ENCODE measurements at places on chromosomes 1 and 21.
A peak's percentile ranks its signal among the peaks of the same experiment; 100 is the strongest.

DNA sequence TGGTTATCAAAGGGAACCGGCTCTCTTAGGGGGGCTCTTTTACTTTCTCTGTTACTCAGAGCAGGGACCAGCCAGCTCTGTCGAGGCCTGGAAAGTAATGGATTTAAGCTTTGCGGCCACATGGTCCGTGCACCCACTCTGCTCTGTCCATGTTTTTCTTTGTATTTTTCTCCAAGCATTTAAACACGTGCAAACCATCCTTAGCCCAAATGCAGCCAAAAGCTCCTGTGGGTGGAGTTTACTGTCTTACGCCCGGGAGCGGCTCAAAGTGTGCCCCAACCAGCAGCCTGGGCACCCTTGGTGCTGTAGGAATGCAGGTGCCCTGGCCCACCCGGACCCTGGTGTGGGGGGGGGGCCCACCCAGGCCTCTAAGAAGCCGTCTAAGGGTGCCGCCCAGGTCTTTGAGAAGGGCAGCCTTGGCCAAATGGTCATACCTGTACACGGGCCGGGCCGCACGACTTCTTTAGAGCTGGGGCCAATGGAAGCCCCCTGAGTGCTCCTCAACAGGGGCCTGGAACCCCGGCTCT is 29.2 kb upstream of the POFUT2 start:
- DNase-seq, result no peak

DNA sequence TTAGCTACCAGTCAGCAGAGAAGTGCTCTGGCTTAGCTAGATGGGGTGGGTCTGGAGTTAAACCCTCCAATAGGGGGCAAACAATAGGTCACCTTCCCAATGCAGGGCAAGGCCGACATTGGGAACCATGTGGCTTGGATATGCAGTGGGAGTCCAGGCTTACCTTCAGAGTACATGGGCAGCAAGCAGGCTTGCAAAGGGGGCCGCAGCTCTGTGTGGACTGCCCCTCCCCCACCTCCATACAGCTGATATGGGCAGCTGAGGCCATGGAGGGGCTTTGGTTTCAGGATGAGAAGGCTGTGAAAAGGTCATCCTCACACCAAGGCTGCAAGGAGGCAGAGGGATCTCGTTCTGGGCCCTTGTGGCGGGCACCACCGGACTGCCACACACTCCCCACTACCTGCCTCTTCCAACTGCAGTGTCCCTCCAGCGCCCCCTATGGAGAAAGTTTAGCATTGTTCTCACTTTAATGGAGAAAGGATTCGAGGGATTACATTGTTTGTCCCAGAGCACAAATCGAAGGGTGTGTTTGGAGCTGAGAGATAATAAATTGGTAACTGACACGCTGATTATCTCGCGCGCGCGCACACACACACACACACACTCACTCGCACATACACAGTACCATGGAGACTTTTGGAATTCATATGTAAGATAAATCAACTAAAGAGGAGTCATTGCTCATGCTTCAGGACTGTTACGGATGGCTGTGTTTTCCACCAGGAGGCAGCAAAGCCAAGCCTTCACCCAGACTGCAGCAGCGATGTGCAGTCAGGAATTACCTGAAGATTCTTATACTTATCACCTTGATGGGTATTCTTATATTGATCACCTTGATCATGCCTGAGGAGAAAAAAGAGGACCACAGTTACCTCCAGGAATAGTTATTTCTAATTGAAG is 7.0 kb upstream of the SMCP start:
- DNase-seq, result peak; percentile 50

DNA sequence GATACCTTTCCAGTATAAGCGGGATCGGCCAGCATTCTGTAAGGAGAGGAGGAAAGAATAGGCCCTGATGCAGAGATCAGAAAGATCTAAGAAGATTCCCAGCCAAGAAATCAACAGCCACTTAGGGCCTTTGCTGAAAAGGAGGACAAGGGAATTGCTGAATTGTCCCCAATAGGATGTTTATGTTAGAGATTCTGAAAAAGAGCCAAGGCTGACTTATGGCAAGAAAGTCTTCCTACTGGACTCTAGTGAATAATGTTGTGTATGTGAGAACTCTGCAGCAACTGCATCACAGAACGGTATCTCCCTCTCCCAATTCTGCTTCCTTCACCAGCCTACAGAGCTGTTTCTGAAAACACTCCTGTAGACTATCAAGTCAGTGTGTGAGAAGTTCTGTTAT is 298.0 kb upstream of the CXADR start:
- no peak for DNase-seq

- peak; percentile 22 for DNase-seq
Observed at GRCh38 chr1:229856009-229856650, 210.9 kb upstream of the GALNT2 start.

DNA sequence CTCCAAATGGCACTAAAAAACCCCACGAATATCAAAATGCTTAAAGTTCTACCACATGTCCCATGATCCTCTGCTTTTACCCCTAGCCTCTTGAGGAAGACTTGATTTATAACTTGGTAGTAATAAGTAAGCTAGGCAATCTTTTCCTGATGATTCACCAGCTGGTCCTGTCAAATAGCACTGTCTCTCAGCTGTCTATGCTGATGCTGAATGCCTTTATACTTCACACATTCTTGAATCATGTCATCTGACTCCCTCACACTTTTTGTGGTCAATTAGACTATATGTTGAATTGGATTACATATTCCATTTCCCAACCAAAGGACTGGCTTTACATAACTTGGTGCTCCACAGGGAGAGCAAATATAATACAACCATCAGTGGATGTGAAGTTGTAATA is 16.6 kb downstream of the C21orf91 start:
- peak; percentile 72 for DNase-seq

DNA sequence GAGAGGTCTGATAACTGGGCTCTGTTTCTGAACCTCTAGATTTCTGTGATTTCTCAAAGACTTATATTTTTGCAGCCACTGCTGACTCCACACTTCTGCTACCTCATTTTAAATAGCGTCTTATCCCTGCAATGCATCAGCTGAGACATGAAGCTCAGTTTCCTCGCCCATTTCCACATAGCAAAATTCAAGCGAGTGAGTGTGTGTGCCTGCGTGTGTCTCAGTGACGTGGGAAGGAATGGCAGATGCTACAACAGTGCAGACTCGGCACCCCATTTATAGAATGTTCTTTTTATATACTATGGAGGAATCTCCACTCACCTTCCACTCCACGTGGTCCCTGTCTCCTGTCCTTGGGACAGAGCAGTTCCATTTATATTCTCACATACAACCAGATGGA is 35.7 kb downstream of the ZMYND12 start:
- no peak for DNase-seq

DNA sequence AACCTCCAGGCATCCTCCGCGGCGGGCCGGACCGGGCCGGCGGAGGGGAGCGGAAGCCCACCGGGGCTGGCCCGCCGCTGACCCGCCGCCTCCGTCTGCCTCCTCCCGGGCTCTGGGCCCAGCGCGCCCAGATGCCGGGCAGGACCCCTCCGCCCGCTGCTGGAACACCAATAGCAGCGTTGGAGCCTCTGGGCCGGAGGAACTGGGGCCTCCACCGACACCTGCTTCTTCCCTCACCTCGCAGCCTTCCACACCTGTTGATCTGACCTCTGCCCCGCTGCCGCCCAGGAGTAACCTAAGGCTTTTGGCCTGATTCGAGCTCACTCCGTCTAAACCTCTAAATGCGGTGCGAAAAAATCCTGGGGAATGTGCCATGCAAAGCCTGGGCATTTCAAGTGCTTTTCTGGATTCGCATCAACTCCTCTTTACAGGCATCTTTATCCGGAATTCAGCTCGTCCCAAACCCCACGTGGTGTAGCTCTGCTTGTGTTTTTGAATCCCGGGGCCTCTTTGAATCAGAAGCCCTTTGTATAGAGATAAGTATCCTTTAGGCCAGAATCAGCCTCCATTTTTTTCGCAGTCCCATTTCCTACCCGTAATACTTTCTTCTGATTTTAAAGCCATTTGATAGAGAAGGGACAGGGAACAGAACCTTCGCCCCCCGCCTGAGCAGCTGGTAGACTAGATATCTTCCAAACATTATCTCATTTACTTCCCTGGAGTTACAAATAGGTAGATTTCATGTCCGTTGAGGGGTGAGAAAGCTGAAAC is 680 bp upstream of the CNN3 start:
- DNase-seq, result peak; percentile 46

GRCh38 chr1:84998642-84999280 is 1.8 kb upstream of the MCOLN2 start:
- DNase-seq, result peak; percentile 15

GRCh38 chr1:233788687-233789086 is 115.8 kb upstream of the SLC35F3 start:
- no peak for DNase-seq

DNA sequence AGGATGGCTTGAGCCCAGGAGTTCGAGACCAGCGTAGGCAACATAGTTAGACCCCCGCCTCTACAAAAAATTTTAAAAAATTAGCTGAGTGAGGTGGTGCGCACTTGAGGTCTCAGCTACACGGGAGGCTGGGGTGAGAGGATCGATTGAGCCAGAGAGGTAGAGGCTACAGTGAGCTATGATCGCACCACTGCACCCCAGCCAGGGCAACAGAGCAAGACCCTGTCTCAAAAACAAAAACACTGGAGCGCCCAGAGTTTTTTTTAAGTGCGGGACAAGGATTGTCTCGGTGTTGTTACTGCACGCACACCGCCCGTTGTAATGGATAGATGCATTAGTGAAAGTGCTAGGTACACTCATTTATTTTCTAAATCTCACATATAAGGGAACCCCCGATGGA is 37.1 kb downstream of the PIK3CD start:
- no peak for DNase-seq

- no peak for DNase-seq
Observed at GRCh38 chr1:52158218-52158617, 16.3 kb downstream of the ZFYVE9 start.

DNA sequence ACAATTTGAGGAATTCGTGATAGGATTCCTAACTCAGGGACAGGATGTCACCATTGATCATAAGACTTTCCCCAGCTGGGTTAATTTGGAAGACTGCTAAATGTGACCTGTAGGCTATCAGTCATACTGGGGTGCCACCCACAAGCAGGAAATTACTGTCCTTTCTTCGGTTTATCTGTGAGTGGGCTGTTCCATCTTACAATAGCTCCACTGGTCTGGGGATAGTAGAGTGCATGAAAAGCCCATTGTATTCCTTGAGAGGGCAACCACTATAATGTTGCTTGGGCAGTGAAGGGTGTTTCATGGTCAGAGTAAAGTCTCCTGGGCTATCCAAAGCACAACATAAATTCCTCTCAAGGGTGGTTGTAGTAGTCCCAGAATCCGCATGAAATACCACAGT is 1523.0 kb upstream of the B3GALT2 start:
- peak; percentile 12 for DNase-seq

- no peak for DNase-seq
Observed at GRCh38 chr1:119647228-119647733, 785 bp downstream of the ZNF697 start.

- DNase-seq, result no peak
Observed at GRCh38 chr1:85352055-85352454, 75.6 kb upstream of the BCL10 start.

DNA sequence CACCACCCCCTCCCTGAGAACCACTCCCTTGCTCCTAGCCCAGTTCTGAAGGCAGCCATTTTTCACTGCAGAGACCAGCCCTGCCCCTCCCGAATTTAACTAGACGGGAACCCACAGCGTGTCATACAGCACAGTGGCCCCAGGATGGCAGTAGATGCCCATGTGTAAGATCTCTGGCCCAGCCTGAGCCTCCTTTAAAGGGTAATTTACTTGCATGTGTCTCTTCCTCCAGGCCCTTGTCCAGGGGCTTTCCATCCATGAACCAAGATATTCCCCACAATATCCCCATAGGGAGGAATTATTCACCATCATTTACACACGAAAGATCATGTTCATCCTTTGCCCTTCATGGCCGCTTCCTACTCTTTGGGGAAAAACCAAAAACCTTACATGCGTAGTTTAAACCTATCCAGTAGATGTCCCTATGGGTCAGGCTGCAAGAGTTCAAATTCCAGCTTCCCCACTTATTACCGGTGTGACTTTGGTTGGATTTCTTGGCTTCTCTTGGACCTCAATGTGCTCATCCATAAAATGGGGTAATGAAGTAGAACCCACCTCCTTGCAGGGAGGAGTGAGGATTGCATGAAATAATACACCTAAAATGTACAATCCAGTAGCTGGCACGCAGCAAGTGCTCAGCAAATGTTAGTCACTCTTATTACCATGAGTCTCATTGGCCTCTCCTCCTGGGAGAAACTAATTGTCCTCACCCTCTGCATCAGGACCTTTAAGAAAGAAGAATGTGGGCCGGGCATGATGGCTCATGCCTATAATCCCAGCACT is 4.0 kb upstream of the LACTBL1 start:
- peak; percentile 88 for DNase-seq

DNA sequence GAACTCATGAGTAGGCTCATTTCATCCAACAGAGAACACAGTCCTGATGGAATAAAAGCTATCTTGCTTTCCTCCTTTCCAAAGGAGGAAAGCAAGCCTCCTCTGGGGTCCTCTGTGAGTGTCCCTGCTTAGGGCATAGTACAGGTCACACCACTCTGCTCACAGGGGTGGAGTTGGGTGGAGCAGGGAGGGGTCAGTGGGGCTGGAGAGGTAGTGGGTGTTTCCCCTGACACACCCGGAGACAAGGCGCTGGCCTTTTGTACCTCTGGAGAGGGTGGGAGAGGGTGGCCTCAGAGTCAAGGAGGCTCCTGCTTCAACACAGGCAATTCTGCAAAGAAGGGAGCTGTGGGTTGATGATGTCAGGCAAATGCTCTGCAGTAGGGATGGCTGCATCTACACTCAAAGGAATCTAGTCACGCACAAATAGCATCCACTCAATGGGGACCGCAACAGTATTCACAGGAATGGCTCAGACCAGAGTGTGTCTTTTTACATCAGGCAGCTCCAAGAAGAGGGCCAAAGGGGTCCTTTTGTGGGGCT is 58.6 kb upstream of the PLXNA2 start:
- DNase-seq, result no peak

GRCh38 chr1:99681583-99681982 is 35.7 kb downstream of the PALMD start:
- peak; percentile 20 for DNase-seq

- no peak for DNase-seq
Observed at GRCh38 chr21:22585558-22585957, 1587.3 kb downstream of the NCAM2 start.
